ENCODE measurements at places on chromosomes 7 and 10.

DNA sequence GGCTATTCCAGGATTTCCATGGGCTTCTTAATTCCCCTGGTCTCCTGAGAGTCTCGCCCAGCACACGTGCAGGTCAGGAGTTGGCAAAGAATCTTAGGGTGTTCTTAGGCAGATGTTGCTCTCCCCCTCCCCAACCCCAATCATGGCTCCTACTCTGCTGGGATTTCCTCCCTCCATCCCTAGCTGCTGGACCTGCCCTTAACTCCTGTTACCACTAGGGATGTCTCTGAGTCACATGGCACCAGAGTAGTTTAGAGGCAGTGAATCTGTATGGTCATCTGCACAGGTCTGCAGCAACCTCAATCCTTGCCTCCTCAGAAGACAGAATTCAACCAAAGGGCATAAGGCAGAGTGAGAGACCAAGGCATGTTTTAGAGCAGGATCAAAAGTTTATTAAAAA is 51.8 kb upstream of the CHST3 start:
- peak; percentile 8 for DNase-seq

- DNase-seq = peak; percentile 75
Observed at GRCh38 chr7:84188786-84189405, 5.7 kb downstream of the SEMA3A start.

DNA sequence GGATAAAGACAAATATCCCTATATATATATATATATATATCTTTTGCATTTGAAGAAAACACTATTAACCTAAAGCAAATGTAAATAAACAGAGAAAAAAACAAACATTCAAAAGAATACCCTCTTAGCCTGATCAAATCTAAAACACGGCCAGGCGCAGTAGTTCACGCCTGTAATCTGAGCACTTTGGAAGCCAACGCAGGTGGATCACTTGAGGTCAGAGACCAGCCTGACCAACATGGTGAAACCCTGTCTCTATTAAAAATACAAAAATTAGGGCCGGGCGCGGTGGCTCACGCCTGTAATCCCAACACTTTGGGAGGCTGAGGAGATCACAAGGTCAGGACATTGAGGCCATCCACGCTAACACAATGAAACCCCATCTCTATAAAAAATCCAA is 9.2 kb downstream of the ANXA7 start:
- no peak for DNase-seq

- no peak for DNase-seq
Observed at GRCh38 chr10:74949034-74949832, 122.8 kb downstream of the KAT6B start.

DNA sequence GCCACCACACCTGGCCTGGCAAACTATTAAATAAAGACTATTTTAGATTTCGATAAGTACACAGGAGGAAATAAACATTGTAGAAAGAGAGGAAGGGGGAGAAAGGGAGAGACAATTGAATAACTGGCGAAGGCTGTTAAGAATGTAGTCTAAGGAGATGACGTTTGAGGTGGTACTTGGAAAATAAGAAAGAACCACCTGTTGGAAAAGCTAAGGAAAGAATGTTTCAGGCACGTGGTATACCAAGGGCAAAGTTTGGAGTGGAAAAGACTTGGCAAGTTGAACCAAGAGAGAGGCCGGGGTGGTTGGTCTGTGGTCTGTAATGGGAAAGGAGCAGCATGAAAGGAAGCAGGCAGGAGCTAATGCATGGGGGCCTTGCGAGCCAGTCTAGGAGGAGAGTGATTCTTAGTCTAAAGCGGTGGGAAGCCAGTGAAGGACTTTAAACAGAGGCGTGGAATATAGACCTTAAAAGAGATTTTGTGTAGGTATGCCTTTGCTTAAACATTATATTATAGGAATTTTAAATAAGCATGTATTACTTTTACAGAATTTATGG is 9.4 kb downstream of the ING3 start:
- no peak for DNase-seq

GRCh38 chr10:46096909-46097575 is 51.0 kb upstream of the MSMB start:
- peak; percentile 6 for DNase-seq

DNA sequence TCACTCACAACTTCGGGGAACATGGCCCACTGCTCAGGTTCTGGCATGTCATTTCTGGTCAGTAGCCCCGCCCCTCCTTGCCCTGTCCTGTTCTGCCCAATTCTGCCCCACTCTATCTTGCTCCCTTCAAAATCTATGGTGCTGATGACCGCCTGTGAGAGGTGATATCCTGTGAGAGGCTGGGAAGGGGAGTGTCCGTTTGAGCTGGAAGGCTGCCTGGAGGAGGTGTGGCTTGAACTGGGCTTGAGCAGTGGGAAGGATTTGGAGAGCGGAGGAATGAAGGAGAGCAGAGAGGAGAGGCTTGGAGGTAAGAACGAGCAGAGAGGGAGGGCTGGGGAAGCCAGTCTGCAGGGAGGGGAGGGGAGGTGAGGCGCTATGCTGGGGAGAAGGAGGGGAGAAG is 145.3 kb downstream of the RPS24 start:
- no peak for DNase-seq

GRCh38 chr10:80126876-80127275 is 5.7 kb upstream of the PLAC9 start:
- no peak for DNase-seq

- DNase-seq = no peak
Observed at GRCh38 chr10:5829267-5829666, 16.0 kb upstream of the GDI2 start.

Measured in NCI-H69 (cell line).